ENCODE measurements at places on chromosomes 2 and 18.

GRCh38 chr2:73385123-73385503 is 523 bp upstream of the ALMS1 start:
- no peak for DNase-seq

DNA sequence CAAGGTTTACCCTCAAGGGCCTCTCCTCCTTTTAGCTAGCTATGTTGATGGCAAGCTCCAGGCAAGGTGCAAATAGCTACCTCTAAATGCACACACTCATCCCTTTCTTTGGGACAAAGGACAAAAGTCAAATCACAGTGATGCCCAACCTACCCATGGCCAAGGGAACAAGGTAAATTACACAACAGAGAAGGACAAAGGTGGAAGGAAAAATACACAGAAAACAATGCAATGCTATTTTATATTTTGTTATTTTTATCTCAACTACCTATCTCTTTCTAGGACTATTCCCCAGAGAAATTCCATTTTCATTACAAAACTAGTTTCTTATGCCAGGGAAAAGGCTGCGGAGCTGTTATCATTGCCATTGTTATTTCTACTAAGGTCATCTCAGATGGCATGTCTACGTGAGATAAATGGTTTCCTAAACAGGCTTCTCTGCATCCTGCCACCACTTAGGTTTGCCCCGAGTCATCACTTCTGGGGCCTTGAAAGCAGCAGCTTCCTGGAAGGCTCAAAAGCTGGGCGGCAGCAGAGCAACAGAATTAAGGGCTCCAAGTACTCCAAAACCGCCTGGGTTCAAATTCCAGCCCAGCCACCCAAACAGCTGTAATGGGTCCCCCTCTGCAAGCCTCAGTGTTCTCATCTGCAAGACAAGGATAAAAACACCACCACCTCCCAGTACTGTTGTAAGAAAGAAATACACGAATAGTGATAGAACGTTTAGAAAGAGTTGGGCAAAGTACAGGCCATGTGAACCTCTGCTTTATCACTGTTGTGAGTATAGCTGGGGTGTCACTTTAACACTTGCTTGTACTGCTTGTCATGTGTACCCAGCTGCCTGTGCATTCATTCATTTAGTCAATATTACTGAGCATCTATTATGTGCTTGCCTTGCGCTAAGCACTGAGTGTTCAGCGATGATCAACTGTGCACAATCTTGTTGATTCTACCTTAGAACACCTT is 20.9 kb downstream of the BCL2 start:
- peak; percentile 52 for DNase-seq

DNA sequence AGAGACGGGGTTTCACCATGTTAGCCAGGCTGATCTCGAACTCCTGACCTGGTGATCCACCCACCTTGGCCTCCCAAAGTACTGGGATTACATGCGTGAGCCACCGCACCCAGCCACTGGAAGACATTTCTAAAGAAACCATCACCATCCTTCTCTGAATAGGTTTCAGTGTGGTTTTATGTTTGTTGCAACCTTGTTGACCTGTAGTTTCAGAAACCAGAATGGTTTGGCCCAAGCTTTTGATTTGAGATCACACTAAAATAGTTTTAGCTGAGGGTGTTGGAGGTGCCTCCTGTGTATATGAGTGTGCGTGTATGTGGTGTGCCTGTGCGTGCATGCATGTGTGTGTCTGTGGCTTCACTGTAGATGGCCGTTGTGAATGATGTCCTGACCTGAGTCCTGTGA is 26.2 kb downstream of the INPP4A start:
- DNase-seq: no peak

GRCh38 chr2:6510532-6510931 is 355.2 kb downstream of the CMPK2 start:
- DNase-seq: no peak

GRCh38 chr18:72721330-72721729 is 146.5 kb downstream of the NETO1 start:
- no peak for DNase-seq

- DNase-seq: no peak
Observed at GRCh38 chr2:44801841-44802776, 139.4 kb upstream of the SIX3 start.

DNA sequence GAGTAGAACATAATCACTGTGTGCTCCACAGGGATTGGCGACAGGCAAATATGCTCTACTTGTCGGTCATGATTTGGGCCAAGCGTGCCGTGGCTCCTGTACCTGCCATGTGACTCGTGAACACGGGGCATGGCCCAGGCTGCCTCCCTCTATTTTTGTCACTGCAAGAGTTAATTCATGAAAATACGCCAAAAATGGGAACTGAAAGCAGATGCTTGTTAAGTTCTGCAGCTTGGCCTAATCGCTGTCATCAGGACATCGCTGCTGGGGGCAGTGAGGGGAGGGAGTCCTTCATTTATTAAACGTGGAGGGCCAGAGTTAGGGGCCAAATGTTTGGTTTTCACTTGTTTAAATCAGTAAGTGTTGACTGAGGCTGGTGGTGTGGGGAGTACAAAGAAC is 177.8 kb downstream of the BCL2 start:
- DNase-seq: no peak

- DNase-seq: no peak
Observed at GRCh38 chr2:131027566-131028528, 65.4 kb downstream of the FAM168B start.

DNA sequence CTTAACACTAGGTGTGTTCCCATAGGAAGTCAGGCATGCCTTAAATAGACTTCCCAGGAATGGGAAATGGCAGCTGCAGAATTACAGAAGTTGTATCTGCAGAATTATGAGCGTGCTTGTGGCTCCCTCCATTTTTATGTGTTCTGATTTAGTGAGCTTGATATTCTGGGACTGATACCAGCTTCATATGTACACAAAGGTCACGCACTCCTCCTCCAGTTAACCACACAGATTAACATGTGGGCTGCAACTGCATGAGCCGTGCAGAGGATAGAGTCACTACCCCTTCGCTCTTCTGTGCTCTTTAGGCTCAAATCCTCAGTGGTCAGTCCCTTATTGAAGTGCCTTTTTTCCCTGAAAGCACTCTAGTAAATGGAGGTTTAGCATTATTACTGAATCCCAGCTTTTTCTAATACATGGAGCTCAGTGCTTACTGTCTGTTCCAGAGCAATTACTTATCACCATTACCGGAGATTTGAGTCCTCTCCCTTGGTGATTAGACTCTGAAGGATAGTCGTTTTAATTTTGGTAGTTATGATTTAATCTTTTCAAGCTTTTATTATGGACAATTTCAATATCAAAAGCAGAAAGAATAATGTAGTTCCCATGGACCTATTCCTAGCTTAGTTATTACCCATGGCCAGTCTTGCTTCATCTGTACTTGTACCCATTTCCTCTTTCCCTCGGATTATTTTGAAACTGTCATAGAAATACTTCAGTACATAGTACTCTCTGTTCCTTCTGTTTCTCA is 238.3 kb downstream of the PRKCE start:
- no peak for DNase-seq

DNA sequence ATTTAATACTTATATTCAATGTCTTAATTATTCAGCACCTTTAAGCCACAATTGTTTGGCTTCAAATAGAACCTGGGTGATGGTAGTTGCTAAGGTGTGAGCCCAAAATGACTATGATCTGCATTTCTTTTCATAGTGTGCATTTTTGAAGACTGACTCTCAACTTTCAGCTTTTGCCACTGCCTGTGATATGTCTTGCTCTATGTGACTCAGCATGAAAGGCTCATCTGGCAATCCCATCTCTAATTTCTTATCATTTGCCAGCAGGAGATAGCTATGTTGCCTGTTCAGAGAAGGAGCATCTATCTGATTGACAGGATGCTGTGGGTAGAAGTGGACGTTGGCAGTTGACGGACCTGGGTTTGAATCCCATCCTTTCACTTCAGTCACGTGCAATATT is 34.5 kb upstream of the CCDC93 start:
- DNase-seq: no peak

DNA sequence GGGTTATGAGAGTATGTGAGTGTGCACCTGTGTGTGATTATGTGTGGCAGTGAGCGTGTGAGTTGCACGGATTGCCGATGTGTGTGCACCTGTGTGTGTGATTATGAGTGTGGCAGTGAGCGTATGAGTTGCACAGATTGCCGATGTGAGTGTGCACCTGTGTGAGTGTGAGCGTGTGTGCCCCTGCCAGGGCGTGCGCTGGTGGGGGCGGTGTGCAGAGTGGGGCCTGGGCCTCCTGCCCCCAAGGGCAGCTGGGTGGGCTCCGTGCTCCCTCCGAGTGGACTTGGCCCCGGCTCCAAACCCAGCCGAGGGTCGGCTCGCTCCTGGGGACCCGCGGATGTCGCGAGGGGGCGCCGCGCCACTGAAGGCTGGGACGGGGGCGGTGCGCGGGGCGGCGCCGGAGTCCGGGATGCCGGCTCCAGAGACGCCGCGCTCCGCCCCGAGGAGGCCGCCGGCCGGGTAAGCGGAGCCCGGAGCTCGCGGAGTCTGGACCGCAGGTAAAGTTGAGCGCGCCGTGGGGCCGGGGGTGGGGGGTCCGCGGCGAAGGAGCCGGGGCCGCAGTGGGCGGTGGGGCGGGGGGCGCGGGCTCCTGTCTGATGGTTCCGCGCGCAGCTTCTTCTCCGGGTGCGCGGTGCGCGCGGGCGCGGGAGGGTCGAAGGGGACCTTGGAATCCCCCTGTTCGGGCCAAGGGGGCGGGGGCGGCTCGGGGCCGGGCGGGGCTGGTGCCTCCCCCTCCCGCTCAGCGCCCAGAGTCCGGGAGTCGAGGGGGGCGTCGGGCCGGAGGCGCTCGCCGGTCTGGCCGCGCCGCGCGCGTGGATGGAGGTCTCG is at the start of gene KCNG2:
Gene KCNG2, plus strand, starts transcription at position 421 of the 828 bp plus-strand sequence. CDS start 65,730 bp downstream, outside the sequence.
- DNase-seq: no peak

DNA sequence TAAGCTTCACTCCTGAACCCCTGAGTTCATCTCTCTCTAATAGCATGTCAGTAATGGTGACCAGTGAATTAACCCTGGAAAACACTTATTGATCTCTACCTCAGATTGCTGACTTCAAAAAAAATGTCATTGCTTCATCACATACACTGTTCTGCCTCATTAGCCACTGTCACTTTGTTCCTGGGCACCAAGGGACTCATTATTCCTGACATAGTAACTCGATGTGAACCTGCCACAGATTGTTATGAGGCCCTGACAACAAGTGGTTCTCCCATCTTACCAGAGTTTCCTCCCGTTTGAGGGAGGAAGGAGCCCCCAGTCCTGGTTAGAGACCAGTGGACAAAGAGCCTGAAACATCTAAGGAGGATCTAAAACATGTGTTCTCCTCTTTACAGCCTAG is 403.3 kb upstream of the SMIM21 start:
- no peak for DNase-seq

DNA sequence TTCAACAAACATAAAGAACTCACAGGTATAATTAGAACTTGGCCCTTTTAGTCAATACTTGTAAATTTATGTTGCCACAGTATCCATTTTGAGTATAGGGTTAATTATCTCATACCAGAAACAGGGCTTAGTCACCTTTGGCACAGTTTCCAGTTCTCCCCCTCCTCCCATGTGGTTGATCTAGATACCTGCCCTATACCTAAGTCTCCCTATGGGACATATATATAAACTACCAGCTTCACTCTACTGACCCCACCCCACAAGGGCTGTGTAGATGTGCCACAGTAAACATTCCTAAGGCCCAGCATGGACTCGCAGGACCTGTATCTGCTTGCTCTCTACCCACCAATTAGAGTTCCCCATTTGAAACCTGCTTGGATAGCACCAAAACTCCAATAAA is 371.7 kb upstream of the RND3 start:
- no peak for DNase-seq

- DNase-seq: no peak
Observed at GRCh38 chr2:8238521-8239230, 443.2 kb upstream of the ID2 start.

DNA sequence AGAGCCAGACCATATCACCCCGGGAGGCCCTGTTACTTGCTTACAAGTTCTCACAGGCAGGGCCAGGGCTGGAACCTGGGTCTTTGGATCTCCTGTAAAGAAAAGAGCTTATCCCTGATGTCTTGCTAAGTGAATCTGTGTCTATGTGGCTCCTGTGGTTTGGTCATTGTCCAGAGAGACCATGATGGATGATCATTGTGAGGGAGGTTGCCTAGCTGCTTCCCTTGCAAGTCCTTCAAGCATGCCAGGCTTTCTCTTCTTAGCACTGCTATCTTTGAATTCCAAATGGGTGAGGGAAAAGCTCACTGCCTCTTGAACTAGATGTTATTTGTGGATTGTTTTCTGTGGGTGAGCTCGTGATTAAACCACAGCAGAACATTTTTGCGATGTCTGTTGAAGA is 151.6 kb downstream of the FSHR start:
- no peak for DNase-seq

DNA sequence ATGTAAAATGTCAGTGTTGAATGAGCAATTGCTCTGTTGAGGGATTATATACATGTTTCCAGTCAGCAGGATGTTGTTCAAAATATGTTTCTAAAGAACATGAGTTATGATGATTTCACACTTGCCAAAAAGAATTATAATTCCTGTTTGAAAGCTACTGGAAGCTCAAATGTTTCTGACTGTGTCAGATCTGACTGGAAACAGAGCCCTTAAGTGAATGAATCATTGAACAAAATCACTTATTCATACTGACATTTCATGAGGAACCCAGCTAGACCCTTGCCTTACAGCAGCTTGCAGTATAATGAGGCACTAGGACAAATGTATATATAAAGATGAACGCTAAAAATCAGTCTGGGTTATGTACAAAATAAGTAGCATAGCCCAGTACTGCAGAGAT is 35.4 kb upstream of the ITGAV start:
- DNase-seq: no peak

DNA sequence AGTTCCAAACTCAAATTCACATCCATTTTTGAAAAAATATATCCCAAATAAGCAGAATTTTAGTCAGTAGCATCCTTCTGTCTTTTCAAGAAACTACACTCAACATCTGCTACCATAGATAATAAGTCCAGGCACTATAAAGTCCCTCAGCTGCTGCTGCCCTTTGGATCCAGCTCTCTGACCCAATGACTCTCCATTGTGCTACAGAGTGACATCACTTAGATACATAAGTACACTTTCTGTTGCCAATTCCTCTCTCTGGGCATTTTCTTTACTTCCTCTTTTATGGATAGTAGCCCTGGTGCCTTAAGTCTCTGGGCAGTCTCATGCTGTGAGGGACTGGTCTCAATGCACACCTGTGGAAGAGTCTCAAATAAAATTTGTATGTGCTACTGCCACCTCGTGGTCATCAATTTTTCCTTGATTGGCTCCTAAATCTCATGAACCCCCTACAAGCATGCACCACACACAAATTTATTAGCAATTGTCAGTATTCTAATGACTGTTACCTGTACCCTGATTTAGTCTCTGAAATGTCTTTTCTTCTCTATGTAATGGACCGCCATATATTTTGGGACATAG is 219.2 kb downstream of the LRP1B start:
- DNase-seq: no peak

DNA sequence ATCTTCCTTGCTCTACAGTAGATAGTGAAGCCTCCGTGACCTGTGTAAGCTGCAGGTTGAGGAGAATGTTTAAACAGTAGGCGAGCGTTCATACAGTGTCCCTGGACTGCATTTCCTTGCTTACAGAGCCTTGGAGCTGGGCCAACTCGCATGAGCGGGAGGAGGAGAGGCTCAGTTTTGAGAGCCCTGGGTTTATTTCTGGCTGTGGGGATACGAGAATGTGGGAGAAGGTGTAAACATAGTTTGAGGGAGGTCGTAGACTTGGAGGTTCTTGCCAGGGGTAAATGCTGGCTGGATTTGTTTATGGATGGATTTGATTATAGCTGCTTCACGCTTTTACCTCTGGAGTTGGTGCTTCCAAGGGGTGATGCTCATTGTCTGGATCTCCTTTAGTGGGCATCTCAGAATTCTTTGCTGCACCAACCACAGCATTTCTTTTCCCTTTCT is 20.8 kb downstream of the CRIM1 start:
- no peak for DNase-seq

Data from CD4-positive, alpha-beta T cell treated with Interleukin-21 for 1 hour (primary cell).